Stimulated activated naive B cell treated with anti-CD40 and anti-IgM and Interleukin-4, amounts not matched to agents 10 μg/mL and 1 μg/mL and 100 μg/mL, for 72 hours (primary cell): ENCODE measurements at places on chromosomes 3 and 15.

DNA sequence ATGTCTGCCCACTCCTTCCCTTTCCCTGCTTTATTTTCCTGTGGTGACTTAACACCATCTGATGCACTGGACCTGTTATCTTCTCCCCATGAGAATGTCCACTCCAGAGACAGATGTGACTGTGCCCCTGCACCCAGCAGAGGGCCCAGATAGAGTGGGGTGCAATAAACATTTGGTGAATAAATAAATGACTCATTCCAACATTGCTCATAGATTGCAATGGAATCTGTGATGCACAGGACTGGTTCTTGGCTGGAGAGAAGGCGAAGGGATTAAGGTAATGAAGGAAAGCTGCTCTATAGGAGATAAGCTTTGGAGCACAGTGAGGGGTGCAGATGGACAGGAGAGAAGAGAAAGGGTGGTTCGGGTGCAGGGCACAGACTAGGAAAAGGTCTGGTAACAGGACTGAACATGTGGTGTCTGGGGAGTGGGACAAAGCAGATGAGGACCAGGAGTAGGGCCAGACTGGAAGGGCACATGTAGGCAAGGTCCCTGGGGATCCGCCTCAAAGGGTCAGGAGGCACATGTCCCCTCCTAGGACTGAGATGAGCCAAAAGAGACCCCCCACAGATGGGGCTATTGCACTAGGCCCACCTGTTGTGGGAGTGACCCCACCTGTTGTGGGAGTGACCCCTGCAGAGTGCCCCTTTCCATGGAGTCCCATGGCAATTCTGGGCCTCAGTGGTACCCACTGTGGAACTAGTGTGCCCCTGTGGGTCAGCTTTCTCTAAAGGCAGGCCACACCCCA lies 17.5 kb upstream of the POC1A start:
- no peak for DNase-seq

DNA sequence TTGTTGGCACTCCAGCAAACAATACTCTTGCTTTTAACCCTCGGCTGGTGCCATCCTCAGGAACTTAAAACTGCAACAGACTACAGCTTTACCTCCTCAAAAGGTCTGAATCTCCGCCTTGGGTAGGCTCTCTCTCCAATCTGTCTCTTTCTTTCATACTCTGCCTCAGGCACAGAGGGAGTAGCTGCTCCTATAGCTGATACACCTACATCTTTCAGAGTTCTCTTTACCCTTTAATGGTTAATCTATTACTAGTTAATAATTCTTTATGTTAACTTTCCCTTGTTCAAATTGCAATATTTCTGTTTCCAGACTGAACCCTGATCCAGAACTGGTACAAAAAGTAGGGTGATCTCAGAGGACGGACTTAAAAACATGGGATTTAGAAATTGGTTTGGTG lies 66.2 kb downstream of the MAP4 start:
- no peak for DNase-seq

GRCh38 chr3:146416366-146416765 lies 53.0 kb downstream of the PLSCR2 start:
- no peak for DNase-seq

DNA sequence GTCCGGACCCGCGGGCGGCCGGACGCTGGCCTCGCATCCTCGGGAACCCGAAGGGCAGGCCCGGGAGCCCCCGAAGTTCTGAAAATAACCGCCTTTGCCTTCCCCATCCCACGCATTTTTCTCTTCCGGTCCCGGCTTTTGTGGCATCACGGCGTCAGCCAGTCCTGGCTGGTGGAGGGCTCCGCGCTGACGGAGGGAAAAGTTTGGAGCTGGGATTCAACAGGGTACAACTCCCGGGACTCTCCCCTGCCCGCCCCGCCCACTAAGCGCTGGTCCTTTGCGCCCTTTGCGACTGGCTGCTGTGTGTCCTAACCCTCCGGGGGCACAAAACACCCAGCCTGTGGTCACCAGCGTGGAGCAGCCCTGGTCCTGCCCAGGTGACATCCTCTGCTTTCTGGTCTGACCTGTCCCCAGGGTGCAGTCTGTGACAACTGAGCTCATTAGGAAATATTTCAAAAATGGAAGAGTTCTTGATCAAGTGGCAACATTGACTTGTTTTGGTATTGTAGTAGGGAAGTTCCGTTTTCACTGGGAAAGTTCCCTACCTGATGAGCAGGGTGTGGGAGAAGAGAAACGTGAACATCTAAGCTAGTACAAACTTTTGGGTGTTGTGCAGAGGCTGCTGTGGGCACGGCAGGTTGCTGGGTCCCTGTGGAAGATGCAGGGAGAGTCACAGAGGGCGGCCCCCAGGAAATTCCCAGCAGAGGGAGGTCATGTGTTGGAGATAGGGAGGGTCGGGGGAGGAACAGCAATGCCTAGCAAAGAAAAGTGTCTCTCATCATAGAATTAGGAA lies 775 bp downstream of the ARNT2 start:
- DNase-seq: peak; percentile 2

GRCh38 chr3:47443611-47443995 lies 32.1 kb downstream of the SCAP start:
- no peak for DNase-seq

GRCh38 chr3:16048435-16049318 lies 125.8 kb upstream of the GALNT15 start:
- DNase-seq: peak; percentile 11

DNA sequence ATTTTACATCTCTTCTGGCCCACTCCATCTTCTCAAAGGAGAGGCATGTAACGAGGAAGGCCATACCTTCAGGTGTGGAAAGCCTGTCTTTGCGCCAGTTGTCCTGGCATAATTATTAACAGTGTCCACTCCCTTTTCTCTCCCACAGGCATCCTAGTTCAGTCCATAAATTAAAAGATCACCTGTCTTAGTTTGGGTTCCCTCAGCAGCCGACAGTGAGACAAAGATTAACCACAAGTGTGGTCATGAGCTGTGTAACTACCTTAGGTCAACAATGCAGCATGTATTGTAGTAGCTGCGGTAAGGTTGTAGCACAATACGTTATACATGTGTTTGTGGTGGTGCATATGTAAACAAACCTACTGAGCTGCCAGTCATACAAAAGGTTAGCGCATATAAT lies 103.3 kb upstream of the GALNT15 start:
- DNase-seq: no peak

DNA sequence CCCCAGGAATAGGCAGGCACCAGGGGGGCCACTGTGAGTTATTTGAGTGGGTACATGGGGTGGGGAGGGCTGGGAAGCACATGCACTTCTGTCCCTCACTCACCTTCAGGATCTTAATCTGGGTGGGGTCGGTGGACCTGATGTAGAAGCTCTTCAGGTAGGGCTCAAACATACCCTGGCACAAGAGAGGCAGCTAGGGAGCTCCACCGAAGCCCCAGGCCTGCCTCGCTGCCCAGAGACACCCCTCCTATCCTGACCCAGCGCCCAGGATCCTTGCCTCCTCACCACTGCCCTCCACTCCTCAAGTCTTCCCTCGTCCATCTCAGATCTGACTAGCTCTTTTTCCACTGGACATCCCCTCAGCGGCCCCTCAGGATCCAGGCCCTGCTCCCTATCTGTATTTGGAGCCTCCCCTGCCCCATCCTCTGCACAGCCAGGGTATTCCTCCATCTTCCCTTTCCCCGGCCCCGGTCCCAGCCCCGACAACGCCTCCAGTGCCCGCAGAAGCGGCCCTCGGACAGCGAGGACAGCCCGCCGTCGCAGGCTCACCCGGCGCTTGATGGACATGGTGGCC lies 30.0 kb downstream of the AP3B2 start:
- no peak for DNase-seq

GRCh38 chr15:90407871-90408317 lies 19.9 kb downstream of the IQGAP1 start:
- DNase-seq: no peak

GRCh38 chr3:179882292-179882691 lies 154.4 kb downstream of the PEX5L start:
- no peak for DNase-seq
